IMR-90 (cell line): ENCODE measurements at places on chromosomes 2 and 18. TPM values are rescaled to one million over a fixed set of nuclear protein-coding genes. Genes with fewer than 3 reads are reported as not detected.

DNA sequence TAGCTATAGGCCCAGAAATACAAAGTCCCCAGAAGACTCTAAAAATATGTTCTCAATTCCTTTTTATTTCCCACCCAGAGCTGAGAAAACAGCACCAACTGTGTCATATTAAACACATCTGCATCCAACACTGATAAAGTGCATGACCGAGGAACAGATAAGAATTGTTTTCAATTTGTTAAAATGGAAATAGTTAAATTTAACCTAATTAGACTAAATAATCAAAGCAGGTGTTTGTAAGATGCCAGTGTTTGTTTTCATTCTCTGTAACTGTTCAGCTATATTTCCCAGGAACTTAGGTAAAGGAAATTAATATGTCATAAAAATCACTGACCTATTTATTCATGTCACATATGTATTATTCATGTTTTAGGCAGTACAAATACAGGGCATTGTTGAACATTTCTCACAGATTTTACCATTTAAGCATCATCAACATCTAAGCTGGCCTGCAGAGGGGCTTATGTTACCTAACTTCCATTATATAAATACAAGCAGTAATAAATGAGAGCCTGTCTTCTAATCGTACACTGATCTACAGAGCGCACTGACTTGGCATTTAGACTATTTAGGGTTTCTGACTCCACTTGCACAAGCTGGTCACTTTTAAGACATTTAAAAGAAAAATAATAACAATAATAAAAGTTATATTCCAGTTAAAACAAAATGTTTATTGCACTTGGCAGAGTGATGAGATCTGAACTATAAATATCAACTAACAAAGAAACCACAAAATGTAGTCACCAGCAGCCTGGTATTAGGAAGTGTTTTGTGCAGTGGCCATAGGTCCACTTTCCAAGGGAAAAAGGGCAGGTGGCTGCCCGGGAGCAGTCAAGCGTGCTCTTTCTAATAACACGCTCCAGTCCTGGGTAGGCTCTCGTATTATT, 86.6 kb upstream of the ZFP36L2 start:
- DNase-seq, result peak; percentile 88

GRCh38 chr2:65432227-65433190, at the start of gene SPRED2:
Gene SPRED2, minus strand, starts transcription at chr2:65432599. Its CDS starts 612 bp downstream, at chr2:65431987.
- DNase-seq, result peak; percentile 97

DNA sequence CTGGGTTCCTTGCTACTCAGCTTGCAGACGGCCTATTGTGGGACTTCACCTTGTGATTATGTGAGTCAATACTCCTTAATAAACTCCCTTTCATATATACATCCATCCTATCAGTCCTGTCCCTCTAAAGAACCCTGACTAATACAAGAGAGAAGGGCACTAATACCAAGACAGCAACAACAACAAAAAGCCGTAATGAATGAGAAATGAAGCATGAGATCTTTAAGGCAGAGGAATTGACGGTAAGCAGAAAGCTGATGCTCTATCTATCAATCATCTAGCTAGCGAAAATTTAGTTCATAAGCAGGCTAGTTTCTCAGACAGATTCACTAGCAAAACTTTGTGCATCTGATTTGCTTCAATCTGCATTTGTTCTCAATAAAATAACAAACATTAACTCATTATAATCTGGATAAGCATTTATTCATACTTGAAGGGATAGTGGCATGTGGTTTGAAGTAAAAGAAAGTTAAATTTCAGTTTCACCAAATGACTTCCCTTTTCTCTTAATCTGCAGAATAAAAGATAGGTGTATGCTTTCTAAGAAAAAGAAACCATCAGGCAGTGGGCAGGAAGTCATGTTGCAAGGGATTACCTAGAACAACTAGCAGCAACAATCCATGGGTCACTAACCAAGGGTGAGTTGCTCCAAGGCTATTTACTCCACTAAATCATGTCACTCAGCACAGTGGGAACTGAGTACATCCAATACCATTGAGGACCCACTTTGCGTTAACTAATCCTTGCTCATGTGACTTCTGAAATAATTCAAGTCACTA, 376.5 kb downstream of the TMEM182 start:
- no peak for DNase-seq

GRCh38 chr2:120622886-120623753, 112.5 kb upstream of the GLI2 start:
- DNase-seq, result no peak

DNA sequence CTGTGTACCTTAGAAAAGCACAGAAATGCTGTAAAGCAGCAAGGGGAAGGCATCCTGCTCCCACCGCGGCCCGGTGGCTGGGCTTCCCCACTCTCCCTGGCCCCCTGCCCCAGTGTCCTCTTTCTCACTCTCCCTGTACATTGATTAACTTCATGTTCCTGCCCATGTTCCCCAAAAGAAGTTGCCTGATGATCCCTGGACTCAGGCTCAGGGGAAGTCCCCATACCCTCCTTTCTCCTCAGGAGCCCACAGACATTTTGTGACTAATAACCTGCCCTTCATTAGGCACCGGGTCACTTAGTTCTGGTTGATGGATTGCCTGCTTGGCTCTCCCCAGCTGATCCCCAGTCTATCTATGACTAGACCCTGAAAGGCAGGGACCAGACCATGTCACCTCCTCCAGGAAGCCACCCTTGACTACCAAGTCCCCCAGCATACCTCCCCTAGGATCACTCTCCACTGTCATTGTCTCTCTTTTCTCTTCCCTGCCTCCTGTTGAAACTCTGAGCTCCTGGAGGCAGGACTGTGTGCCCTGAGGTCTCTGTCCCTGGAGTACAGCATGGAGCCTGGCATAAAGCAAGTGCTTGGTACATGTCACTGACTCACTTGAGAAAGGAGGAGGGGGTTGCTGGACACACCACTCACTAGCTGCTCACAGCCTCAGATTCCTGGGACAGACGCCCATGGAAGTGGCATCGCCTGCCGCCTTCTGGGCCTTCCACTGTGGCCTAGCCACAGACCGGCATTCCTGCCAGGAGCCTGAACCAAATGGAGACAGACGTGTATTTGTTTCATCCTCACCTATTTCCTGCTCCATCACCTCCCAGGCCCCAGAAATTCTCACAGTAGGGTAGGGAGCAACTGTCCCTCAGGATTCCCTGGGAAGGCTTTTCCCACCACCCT, 13.5 kb downstream of the MALL start:
- DNase-seq, result peak; percentile 17

- no peak for DNase-seq
Measured at GRCh38 chr2:105371156-105371555, 27.7 kb downstream of the FHL2 start.

DNA sequence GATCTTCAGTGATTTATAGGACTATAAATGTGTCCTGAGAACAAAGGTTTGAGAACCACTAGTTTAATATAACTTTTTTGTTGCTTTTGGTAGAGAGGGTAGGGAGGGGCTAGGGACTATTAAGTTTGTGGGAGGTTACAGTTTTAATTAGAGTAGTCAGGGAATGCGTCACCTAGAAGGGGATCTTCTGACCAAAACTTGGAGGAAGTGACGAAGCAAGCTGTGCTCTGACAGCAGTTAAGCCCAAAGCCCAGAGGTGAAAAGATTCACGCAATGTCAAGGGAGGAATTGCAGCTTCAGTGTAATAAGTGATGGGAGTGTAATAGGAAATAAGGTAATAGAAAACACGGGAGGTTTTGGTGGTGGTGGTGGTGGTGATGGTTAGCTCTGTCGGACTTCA, 8.1 kb downstream of the TDRD15 start:
- DNase-seq, result no peak

- peak; percentile 38 for DNase-seq
Measured at GRCh38 chr18:58593938-58594337, 35.0 kb downstream of the ALPK2 start.

GRCh38 chr2:59997371-59997770, 556.1 kb downstream of the BCL11A start:
- DNase-seq, result no peak

DNA sequence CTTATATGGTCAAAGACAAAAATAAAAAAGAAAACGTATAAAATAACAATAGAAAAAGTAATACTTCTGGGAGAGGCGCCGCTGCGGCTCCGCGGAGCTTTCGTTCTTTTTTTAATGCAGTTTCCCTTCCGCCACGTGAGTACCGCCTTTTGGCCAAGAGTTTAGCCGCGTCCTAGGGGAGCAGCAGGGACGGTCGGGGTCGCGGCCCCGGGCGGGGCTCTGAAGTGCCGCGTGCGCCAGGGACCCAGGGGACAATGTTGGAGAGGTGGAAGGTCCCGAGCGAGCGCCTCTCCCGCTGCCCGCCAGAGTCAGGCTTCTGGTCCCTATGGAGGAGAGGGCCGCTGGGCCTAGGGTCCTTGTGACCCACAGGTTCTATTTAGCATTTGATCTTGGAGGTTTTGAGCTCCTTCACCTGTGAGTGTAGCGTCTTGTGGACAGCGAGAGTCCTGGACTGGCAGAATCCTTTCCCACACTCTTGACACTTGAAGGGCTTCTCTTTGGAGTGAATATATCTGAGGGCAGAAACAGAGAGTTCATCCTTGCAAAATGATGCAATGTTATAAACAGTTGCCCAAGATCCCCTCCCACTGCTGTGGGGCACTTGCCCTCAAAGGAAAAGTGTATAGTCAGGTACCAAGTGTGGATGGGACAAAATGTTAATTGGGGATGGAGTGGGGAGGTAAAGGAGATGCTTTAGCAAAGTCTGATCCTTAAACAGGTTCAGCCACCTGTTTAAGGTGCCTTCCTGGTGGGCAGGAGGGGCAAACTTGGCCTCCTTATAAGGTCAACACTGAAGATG, 6.3 kb downstream of the OSR1 start:
- no peak for DNase-seq

DNA sequence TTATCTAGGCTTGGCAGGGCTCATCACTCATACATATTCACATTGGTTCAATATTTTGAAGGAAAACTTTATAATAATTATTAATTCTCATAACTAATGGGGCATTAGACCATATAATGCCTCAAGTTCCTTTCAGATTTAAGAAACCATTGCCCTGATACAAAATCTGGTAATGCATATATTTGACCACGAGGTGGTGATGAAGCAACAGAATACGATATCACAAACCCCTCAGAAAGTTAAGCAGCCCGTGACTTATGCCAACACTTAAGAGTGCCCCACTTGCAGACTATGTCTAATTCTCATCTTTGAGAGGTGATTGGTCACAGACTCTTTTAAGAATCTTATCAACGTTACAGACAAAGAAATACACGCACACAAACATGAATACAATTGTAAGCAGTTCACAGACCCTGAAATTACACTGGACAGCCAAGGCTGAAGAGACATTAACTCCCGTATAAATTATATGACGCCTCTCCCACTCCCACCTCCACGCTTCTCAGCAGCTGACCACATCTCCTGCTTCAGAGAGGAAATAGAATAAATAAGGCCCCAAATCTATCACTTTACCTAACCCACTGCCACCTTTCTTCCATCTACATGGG, 20.7 kb upstream of the DNAH6 start:
- peak; percentile 78 for DNase-seq

DNA sequence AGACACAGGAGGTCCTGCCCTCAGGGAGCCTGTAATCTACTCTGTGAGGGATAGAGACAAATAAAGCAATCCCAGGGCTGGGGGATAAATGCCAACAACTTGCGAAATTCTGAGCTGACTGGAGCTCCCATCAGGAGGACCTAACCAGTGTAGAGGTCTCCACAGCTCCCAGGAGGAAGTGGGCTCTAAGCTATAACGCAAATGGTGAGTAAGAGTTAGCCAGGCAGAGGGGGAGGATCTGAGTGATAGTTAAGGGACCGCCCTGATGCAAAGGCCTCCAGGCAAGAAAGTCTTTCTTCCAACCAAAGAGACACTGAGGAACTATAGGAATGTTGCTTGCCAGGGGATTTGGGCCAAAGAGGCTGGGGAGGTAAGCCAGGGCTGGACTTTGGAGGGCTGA, 16.0 kb upstream of the ZNF532 start:
- peak; percentile 53 for DNase-seq

The FAP gene
- 74.1 and 95.0 TPM in 2 replicates for polyA plus RNA-seq

The SCN7A gene
- polyA plus RNA-seq, result 0.24 and 0.39 TPM in 2 replicates

The CWC22 gene
- polyA plus RNA-seq, result 3.5 and 4.5 TPM in 2 replicates

The RMDN2 gene
- 3.0 TPM in 2 replicates for polyA plus RNA-seq

The PPP1R1C gene
- polyA plus RNA-seq, result 0.10 and 0.34 TPM in 2 replicates

The ITM2C gene
- polyA plus RNA-seq, result 274 and 275 TPM in 2 replicates
